Activated T-helper 1 cell treated with anti-CD3 and anti-CD28 coated beads, Interleukin-2, amount 50 U/mL, for 16 hours (primary cell): ENCODE measurements at places on chromosomes 7 and 10.

DNA sequence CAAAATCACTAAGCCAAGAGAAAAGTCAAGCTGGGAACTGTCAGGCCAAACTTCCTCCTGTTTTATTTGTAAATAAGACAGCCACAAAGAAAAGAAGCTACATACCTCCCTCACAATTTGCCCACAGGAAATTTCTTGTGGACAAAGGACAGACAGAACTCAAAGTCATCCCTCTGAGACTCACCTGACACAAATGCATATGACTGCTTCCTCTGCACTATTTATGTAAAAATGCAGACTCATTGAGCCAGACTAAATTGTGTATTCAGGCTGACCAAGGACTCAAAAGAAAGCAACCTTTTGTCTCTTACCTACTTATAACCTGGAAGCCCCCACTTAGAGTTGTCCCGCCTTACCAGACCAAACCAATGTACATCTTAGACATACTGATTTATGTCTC, 11.8 kb downstream of the TOMM7 start:
- no peak for DNase-seq

- no peak for DNase-seq
Measured at GRCh38 chr7:157830331-157830730, 493.5 kb downstream of the DNAJB6 start.

GRCh38 chr7:26543951-26544350, 252.3 kb downstream of the SNX10 start:
- no peak for DNase-seq

GRCh38 chr10:132817701-132818211, 31.8 kb upstream of the NKX6-2 start:
- DNase-seq: no peak

DNA sequence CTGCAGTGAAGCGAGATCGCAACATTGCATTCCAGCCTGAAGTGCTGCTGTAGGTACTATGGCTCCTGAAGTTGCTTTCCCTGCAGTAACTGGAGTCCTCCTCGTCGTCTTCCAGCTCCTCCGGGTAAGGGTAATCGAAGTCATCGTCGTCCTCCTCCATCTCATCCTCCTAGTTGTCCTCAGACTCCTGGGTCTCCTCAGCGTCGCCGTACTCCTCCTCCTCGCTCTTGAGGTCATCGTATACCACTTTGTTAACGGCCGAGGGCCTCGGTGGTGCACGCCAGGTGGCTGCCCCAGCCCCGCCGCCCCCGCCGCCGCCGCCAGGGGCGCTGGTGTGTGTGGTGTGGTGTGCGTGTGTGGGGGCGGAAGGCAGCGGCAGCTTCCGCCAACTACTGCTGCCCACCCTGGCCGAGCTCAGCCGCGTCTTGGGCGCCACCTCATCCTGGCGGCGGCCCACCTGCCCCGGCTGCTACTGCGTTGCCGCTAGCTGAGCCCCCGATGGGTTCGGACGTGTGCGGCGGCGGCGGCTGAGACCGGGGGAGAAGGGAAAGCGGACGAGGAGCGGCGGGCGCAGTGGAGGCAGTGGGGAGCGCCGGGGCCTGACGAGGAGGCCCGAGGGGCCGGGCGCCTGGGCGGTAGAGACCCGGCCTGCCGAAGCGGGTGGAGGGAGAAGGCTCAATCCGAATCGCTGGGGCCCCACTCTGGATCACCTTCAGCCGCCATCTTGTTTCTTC, 11.8 kb upstream of the ACBD5 start:
- DNase-seq: peak; percentile 62

DNA sequence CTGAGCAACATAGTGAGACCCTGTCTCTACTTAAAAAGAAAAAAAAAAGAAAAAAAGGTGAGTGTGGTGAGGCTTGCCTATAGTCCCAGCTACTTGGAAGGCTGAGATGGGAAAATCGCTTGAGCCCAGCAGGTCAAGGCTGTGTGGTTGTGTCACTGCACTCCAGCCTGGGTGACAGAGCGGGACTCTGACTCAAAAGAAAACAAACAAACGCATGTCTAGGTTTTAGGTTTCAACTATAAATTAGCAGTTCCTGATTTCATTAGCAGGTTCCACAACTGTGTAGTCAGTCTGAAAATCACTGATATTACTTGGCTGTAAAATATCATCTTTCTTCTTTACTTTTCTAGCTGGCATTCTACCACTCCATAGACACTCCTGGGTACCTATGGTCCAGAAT, 155.7 kb upstream of the HGF start:
- no peak for DNase-seq

DNA sequence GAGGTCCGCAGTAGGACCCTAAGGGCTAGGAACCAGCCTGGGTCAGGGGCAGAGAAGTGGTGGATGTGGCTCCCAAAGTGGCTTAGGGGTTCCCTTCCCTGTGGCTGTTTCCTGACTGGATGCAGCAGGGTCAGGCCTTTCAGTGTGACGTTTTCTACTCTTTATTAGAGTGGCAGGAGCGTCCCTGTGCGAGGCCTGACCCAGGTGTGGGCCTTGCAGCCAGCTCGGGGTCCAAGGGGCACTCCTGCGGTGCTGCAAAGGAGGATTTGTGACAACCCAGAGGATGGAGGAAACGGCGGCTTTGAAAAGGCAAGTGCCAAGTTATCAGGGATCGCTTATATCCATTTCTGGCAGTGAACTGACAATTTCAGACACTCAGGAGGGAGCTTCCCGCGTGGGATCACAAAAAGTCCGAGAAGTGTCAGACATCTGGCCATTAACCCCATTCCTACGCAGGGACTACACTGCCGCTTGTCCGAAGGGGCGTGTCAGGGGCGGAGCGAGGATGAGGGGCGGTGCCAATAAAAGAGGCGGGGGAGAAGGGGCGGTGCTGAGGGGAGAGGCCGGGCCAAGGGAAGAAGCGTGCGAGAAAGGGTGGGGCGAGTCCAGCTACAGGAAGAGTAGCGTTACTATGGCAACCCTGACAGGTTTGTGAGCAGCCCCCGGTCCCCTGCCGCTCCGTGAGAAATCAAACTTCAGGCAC, 98.8 kb upstream of the ZNF722 start:
- peak; percentile 52 for DNase-seq

DNA sequence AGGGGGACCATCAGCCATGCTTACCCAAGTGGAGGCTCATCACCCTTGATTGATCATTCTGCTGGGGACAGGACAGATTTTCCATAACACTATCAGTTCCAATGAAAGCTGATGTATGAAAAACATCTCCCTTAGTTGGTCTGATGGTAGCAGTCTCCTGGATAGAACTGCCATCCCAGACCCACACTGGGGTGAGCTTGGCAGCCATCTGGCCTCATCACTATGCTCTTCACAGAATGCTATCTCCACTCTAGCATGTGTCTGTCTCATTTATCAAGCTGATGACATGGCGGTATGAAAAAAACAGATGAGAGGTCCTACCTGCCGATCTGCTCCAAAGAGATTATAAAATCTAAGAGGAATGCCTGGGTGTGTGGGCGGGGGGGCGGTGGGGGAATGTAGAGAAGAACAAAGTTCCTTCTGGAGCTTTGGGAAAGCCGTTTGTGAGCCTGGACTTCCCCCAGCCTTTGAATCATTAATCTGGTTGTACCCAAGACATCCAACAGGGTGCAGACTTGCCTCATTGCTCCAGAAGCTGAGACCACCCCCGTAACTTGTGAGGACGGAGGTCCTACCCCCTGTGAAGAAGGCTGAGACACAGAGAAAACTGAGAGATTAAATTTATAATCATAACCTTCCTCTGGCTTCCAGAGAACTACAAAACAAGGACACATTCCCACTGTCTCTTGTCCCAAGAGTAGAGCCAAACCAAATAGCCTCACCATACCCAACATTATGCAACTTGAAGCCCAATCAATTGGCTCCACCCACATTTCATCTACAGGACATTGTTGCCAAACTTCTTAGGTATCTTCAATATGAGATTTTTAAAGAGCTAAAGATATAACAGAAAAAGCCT, 340.8 kb downstream of the KCNMA1 start:
- DNase-seq: no peak

GRCh38 chr7:88165697-88166096, 54.1 kb downstream of the SRI start:
- DNase-seq: no peak
